Muscle of leg (tissue), 16 donors: ENCODE measurements at places on chromosomes 2 and 18. TPM values are rescaled to one million over a fixed set of nuclear protein-coding genes. Genes with fewer than 3 reads are reported as not detected.
A peak's percentile ranks its signal among the peaks of the same experiment; 100 is the strongest.

- H3K36me3 ChIP-seq: no peaks in the 10 kb centered on the region
- DNase-seq: no peak
- H3K4me3 ChIP-seq: no peak overlapping the region
- no peaks in the 10 kb centered on the region for H3K27me3 ChIP-seq
Observed at GRCh38 chr2:164979113-164979512, 23.8 kb upstream of the SLC38A11 start.

The UGT1A3 gene
- not detected for polyA plus RNA-seq

The SKOR2 gene
- not detected for polyA plus RNA-seq

- DNase-seq: peak; percentile 27
- H3K4me1 ChIP-seq: no peaks in the 10 kb centered on the region
- no peak overlapping the region for H3K4me3 ChIP-seq
- peaks cover 12% of the 10 kb centered on the region for H3K36me3 ChIP-seq
- H3K27me3 ChIP-seq: no peaks in the 10 kb centered on the region
Observed at GRCh38 chr2:158635961-158636601, 159.0 kb upstream of the DAPL1 start.

The FAM161A gene
- 8.6 TPM for polyA plus RNA-seq

The REL gene
- polyA plus RNA-seq: 4.3 TPM

DNA sequence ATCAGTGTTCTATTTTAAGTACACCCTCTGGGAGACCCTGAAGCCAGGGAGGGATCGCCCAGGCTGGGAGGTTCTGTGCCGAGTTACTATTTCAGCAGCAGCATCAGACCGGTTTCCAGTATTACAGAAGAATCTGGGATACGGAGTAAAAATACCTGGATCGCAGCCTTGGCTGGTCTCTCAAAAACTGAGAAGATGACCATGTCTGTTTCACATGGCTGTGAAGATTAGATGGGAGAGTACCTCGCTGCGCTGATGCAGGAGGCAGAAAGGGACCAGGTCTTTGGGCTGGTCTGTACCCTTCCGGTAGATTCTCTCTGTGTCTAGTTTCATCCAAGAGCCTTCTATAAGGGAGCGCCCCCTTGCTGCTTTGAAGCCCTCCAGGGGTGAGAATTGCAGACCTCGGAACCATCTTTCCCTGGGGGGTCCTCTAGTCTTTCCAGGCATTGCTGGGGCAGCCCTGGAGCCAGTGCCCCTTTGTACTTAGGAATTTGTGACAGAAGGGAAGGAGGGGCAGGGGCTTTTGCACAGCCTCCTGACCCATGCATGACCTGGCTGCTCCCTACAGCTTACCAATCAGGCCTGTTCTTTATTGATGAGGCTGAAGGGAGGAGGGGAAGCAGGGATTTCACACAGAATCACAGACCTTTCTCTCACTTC is 56.3 kb upstream of the MAPRE3 start:
- peaks cover 23% of the 10 kb centered on the region for H3K27me3 ChIP-seq
- no peak for DNase-seq
- peaks cover 10% of the 10 kb centered on the region for H3K4me1 ChIP-seq
- no peak overlapping the region for H3K4me3 ChIP-seq

DNA sequence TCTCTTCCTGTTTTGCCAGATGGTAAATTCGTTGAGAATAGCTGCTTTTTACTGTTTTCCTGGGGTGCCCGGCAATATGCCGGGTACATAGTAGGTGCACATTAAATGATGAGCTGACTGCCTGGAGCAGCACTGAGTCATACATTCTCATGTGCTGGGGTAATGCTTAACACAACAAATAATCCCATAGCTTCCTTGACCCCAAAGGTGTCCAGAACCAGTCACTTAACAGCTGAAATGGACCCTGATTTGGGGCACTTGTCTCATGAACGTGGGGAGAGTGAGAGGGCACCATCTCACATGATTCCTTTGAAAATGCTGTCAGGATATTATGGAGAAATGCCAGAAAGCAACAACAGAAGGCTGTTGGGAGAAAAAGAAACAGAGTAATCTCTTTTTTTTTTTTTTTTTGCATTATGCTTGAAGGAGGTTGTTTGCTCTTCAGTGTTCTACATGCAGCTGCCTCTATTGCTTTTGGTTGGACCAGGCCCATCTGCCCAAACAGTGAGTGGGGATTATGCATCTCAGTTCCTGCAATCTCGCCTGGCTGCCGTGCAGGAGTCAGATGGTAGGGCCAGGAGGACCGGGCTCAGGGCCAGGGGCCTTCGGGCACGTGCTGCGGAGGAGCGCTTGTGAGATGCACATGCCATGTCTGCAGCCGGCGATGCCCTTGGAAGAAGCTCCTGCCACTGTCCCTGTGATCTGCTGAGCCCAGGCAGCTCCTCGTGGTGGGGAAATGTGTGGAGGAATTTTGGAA is 162.1 kb downstream of the SH3RF3 start:
- no peaks in the 10 kb centered on the region for H3K36me3 ChIP-seq
- no peak overlapping the region for H3K4me3 ChIP-seq
- no peak overlapping the region for H3K27ac ChIP-seq
- H3K27me3 ChIP-seq: peaks cover 6% of the 10 kb centered on the region
- H3K4me1 ChIP-seq: peaks cover 30% of the 10 kb centered on the region
- DNase-seq: peak; percentile 73
